ENCODE measurements at places on chromosomes 5 and 9.

DNA sequence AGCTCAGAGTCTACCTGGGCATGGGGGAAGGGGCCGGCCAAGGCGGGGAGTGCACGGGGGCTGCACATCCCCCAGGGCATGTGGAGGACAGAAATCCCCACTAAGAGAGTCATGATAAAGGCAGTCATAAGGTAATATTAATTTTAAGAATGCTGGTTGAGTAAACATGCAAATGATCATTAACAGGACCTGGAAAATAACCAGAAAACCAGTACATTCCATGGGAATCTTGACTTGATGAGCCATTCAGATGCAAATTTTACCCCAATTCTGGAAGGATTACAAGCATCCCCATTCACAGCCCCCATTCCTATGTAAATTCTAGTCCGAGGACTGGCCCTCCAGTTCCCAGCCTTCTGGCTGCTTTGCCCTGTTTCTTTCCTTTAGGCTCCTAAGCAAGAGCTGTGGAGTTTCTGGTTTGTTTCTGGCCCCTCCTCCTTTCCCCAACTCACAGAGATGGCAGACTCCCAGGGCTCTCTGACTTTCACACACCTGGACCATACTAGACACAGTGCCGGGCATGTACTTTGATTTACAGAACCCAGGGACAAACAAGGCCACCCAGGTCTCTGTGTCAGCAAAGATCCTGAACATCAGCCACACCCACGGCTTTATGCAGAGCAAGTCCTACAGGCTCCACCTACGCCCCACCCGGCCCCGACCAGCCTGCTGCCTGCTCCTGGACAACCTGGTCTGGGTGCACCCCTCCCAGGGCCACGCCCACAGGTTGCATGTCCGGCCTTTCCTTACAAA, 62.7 kb downstream of the SEMA4D start:
- DNase-seq: no peak

DNA sequence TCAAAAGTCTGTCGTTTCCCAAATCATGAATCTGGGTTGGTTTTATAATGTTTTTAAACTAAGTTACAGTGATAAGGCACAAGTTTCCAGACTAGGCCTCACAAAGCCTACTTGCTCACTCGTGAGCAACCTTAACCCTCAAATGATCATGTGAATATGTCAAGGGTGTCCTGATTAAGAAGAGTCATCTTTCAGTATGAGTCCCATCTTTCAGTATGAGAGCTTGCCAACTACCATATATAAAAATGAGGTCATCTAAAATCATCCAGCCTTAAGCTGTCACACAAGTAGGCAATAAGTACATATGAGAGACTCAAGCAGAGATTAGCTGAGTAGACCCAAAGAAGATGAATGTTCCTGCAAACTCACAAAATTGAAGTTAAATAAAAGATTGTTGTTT, 668.4 kb upstream of the FAM174A start:
- DNase-seq: no peak

GRCh38 chr5:133895979-133896845, 72.2 kb downstream of the C5orf15 start:
- no peak for DNase-seq

DNA sequence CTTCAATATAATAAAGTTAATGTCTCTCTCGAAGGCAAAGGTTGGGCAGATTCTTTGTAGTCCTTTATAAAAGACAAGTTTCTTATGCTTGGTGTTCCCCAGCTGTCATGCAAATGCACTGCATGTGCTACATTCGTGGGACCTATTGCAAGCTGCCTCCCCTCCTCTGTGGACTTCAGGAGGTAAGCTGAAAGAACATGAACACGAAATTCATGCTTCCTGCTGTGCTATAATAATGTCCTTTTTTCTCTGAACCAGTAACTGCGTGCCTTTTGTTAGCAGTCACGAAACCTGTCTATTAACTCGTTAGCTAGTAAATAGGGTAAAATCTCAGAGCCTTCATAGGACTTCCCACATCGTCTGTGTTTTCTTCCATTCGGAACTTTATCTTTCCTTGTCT, 363.5 kb downstream of the CDH9 start:
- DNase-seq: no peak

DNA sequence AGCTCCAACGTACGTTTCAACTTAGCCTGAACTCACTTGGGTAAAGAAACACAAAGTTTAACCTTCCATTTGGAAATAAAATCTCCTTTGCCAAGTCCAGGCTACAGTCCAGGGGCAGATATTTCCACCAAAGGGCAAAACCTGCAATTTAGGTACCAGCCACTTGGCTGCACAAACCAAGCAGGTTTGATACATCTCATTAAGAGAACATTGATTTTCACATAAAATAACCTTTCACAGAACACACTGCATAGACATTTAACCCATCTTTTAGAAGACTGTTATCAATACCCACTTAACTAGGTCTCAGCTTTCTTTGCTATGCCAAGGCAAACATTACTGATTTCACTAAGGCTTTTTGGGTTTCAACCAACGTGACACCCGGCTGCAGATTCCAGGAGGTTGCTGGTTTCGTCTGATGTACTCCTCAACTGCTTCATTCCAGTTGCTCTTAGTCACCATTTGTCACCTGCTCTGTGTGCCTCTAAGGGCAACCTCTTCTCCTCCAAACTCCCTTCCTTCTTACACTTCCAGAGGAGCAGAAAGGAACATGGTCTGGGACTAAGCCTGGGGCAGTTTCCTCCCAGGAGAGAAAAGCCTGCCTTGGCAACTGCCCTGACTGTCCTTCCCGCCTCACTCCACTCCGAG, 67.1 kb downstream of the EPB41L4B start:
- DNase-seq: no peak

DNA sequence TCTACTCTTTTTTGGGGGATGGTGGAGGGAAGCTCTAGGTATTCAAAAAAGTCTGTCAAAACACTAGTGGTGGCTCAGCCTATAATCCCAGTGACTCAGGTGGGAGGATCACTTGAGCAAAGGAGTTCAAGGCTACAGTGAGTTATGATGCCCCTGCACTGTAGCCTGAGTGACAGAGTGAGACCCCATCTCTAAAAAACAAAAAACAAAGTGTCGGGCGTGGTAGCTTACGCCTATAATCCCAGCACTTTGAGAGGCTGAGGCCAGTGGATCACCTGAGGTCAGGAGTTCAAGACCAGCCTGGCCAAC, 15.8 kb upstream of the SLC35D2 start:
- no peak for DNase-seq

Measured in GM19239 (cell line).